ENCODE measurements at places on chromosomes 4 and X. TPM values are rescaled to one million over a fixed set of nuclear protein-coding genes. Genes with fewer than 3 reads are reported as not detected.

DNA sequence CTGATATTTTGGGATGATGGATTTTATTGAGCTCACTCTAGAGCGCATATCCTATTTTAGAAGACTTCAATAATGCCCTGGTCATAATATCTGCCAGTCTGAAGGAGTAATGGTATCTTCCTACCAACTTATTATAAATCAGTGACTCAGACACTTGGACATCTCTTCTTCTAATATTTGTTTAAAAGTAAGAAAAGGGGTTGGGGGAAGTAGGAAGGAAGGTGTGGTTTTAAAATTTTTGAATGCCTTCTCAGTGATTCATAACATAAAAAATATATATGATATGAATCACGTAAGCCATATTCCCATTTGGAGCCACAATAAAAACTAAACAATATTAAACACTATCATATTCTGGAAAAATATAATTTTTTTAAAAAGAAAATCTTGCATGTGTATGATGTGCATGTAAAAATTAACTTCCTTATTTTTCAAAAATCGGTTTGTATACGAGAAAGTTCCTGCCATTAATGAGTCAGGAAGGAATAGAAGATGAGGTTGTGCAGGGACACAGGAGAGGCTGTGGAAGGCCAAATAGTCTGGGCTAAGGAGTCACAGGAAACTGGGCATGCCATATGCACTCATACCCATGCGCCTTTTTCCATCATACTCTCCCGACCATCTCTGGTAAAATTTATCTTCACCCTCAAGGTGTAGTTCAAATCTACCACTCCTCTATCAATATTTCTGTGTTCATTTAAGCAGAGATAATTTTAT lies 286.5 kb downstream of the EPHA5 start:
- ATAC-seq, result no peak

The ALB gene
- total RNA-seq, result not detected

DNA sequence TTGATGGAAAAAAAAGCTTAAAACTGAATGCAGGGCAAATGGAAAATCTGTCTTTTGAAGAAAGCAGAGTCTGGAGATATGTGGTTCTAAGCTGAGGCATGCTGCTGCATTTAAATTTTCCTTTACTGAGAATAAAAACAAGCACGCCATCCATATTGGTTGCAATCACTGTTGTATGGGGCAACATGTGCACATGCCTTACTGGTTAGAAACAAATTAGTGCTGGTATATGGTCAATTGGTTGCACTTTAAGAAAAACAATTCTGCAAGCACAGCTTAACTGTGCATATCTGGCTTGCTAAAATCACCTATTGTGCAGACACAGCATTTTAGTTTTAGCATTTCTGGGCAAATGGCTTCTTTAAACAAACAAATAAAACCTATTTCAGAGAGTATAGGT lies 239.1 kb downstream of the NDST4 start:
- ATAC-seq, result no peak

The SYTL4 gene
- not detected for total RNA-seq

The TGIF2LX gene
- not detected for total RNA-seq

DNA sequence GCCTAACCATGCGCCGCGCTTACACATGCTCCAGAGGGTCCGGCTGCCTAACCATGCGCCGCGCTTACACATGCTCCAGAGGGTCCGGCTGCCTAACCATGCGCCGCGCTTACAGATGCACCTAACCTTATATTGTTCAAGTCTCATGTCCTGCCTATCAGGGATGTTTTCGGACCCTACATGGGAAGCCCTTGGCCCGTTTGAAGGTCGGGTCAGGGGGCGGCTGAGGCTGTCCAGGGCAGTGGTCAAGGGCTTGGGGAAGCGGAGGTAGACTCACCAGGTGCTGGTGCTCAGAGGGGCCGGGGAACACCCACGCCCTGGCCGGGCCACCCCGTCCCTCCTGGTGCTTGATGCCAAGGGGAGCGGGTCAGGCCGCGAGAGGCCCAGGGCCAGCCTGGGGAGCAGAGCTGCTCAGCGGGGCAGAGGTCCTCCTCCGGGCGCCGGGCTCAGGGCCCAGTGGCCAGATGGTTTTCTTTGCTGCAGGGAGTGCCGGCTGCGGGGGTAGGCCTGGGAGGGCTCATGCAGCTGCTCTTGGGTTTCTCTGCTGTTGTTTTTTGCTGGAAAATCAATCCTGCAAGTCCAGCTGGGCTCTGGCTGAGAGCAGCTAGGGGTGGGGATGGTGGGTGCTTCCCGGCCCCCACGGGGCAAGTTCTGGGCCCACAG lies 35.4 kb upstream of the SPON2 start:
- ATAC-seq, result no peak

The MID1 gene
- total RNA-seq, result 1.4 TPM

GRCh38 chr4:107799669-107800450 lies 24.9 kb upstream of the SGMS2 start:
- no peak for ATAC-seq

- ATAC-seq, result no peak
Observed at GRCh38 chr4:41746440-41747229, 1.9 kb downstream of the PHOX2B start.
